ENCODE measurements at places on chromosomes 6 and 20.

GRCh38 chr6:72963946-72964345 is 261.4 kb downstream of the KHDC1L start:
- DNase-seq: no peak

- DNase-seq: peak; percentile 81
Measured at GRCh38 chr6:26045065-26045927, 41.9 kb upstream of the HFE start.

GRCh38 chr20:63186528-63187316 is 29.2 kb downstream of the YTHDF1 start:
- DNase-seq: peak; percentile 63

DNA sequence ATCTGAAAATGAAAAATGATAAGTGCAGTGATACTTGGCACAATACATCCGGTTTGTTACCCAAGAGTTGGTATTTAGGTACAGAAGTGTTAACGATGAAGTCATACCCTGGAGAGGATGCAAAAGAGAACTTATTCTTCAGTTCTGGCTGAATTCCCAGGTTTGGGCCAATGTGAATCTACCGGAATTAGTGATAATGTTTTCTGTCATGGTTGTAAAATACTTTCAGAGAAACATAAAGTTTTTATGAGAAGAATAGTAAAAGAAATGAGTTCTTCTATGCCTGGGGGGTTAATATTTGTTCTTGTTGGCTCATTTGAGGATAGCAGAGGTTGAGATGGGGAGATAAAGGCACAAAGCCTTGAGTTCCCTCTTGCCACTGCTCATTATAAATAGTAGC is 509.9 kb upstream of the POU3F2 start:
- DNase-seq: no peak

GRCh38 chr20:61608275-61609085 is 356.4 kb downstream of the CDH4 start:
- no peak for DNase-seq

All from MG63 (cell line).